Activated CD4-positive, alpha-beta T cell treated with anti-CD3 and anti-CD28 coated beads for 36 hours (primary cell): ENCODE measurements at places on chromosomes 2 and 18. TPM values are rescaled to one million over a fixed set of nuclear protein-coding genes. Genes with fewer than 3 reads are reported as not detected.

The IL1F10 gene
- total RNA-seq, result not detected

The SLC4A3 gene
- 0.16 TPM for total RNA-seq

The HOXD13 gene
- total RNA-seq, result not detected

The FECH gene
- 28.8 TPM for total RNA-seq

The OSBPL6 gene
- total RNA-seq, result 3.3 TPM

The KLHL41 gene
- not detected for total RNA-seq

- H3K4me3 ChIP-seq, result peak overlapping the region; percentile 90
- H3K36me3 ChIP-seq, result no peaks in the 10 kb centered on the region
- no peak for DNase-seq
Observed at GRCh38 chr2:233565685-233566140, 869 bp downstream of the USP40 start.

DNA sequence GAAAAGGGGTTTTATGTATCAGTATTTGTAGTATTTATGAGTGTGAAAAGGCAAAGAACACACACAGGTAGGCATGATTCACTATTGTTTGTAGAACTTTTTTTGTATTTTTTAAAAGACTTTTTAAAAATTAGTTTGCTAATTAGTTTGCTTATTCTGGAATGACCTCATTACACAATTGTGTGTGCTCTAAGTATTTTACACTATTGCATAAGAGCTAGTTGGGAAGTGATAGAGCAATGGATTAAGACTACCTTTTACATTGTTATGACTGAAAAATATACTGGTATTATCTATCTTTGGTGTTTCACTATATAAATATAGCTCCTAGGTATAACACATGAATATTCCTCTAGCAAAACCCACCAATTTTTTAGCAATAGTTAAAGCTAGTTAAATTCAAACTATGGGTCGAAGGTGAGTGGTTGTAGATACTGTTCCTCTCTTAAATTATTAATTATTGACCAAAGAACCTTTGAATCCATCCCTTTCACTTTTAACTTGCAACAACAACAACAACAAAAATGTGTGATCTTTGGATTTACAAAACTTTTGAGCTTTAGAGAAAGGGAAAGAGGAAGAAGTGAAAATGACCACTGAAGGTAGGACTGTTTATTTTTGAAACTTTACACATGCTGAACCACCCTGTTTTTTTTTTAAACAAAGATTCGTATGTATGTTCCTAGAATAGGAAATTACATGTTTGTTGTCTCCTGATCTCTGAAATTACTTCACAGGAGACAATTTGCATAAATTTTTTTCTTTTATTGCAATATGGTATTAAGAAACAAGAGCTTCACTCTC lies 18.7 kb downstream of the ITPRID2 start:
- no peaks in the 10 kb centered on the region for H3K27me3 ChIP-seq
- peaks cover 9% of the 10 kb centered on the region for H3K4me1 ChIP-seq
- no peak for DNase-seq
- no peak overlapping the region for H3K27ac ChIP-seq
- no peak overlapping the region for H3K4me3 ChIP-seq

DNA sequence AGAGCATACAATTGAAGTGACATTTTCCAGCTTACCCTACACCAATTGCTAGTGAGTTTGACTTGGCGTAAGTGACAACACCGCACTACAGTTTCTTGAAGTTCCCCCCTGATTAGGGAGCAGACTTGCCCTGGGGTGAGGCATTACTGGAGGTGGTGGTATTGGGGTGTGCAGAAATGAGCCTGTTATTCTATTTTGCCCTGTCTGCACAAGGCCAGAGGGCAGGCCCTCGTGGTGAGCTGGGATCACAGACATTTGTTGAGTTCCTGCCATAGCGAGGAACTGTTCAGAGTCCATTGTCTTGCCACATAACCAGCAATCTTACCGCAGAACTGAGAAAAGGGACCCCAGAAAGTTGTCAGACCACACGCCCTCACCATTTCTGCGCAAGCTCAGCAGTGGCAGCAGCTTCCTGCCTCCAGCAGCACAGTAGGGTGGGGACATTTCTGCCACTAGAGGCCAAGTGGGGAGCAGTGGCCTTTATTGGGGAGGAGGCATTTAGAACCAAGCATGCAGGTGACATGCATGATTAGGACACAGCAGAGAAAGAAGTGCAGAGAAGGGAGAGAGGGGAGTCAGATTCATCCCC lies 103.6 kb upstream of the BCL2L11 start:
- H3K36me3 ChIP-seq, result no peaks in the 10 kb centered on the region
- peaks cover 26% of the 10 kb centered on the region for H3K27me3 ChIP-seq
- no peak for DNase-seq
- H3K4me1 ChIP-seq, result peaks cover 2% of the 10 kb centered on the region

GRCh38 chr18:14085770-14086457 lies 46.3 kb downstream of the ZNF519 start:
- H3K4me1 ChIP-seq, result no peaks in the 10 kb centered on the region
- H3K4me3 ChIP-seq, result no peak overlapping the region
- no peak overlapping the region for H3K27ac ChIP-seq
- peaks cover 2% of the 10 kb centered on the region for H3K27me3 ChIP-seq

- peaks cover 72% of the 10 kb centered on the region for H3K4me1 ChIP-seq
- no peaks in the 10 kb centered on the region for H3K36me3 ChIP-seq
- DNase-seq, result peak; percentile 64
- H3K27me3 ChIP-seq, result no peaks in the 10 kb centered on the region
- H3K27ac ChIP-seq, result peak overlapping the region; percentile 76
Observed at GRCh38 chr2:29010946-29011345, 29.8 kb downstream of the TOGARAM2 start.

DNA sequence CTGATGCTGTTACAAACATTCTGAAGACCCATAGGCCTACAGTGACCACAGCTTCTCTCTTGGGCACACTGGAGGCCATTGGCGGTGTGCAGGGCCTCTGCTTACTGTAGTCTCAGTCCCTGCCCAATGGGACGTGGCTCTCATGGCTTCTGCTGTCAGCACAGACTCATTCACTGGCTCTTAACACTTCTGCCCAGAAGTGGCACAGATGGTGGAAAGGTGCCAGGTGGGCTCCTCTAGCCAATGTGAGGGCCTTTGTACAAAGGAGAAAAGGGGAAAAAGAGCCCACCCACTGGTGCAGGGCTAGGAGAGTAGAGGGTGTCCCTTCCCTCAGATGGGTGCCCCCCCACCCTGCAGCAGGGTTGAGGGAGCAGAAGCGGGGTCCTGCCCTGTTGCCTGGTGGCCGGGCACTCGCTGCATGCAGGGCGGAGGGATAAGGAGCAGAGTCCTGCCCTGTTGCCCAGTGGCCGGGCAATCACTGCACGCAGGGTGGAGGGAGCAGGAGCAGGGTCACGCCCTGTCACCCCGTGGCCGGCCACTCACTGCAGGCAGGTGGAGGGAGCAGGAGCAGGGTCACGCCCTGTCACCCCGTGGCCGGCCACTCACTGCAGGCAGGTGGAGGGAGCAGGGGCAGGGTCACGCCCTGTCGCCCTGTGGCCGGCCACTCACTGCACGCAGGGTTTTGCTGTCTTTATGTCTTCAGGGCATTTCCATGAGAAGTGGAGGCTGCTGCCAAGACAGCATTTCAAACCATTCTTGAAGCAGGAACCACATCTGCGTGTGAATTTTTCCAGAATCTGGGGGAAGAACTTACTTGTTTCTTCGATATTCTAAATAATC lies 20.0 kb downstream of the LRRFIP1 start:
- peaks cover 1% of the 10 kb centered on the region for H3K27me3 ChIP-seq
- H3K27ac ChIP-seq, result no peak overlapping the region
- H3K4me1 ChIP-seq, result no peaks in the 10 kb centered on the region

- H3K36me3 ChIP-seq, result peaks cover 2% of the 10 kb centered on the region
- no peak overlapping the region for H3K27ac ChIP-seq
- H3K4me3 ChIP-seq, result no peak overlapping the region
- H3K4me1 ChIP-seq, result peaks cover 67% of the 10 kb centered on the region
- no peak for DNase-seq
Observed at GRCh38 chr2:127637236-127637630, 8.7 kb upstream of the GPR17 start.

GRCh38 chr2:239148495-239149200 lies 252.2 kb downstream of the HDAC4 start:
- H3K27ac ChIP-seq, result no peak overlapping the region
- H3K36me3 ChIP-seq, result peaks cover 50% of the 10 kb centered on the region
- H3K4me3 ChIP-seq, result no peak overlapping the region
- no peaks in the 10 kb centered on the region for H3K27me3 ChIP-seq

DNA sequence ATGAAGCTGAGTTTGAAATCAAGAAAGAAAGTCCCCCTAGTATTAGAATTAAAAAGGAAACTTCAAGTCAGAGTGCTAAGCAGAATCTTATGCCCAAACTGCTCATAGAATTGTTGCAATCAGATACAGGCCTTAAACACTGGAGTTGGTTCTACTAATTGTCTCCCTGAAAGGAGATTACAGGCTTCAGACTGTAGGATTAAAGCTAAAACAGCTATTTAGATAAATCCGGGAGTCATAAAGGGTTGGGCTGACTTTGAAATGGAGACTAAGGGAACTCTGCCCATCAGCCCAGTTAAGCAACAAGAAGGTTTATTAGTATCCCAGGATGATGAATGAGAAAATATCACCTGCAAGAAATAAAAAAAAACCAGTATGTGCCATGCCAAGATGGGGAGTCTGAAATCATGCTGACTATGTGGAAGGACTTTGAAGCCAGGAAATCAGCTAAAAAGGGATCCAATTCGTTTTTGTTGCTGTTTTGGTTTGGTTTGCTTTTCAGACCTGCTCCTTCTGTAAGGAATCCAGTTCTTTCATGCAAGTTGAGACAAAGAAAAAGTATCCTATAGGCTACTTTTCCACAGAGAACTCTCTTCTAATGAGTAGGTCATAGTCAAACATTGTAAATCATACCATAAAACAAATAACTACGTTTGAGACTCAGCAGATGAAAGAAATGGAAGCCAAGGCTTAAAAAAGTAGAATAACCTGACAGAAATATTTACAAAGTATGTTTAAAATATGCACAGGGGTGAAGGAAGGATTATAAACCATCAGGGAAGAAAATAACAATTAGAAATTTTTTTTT lies 37.6 kb upstream of the MSTN start:
- H3K4me3 ChIP-seq, result no peak overlapping the region
- H3K4me1 ChIP-seq, result no peaks in the 10 kb centered on the region
- no peaks in the 10 kb centered on the region for H3K36me3 ChIP-seq
- no peak overlapping the region for H3K27ac ChIP-seq

DNA sequence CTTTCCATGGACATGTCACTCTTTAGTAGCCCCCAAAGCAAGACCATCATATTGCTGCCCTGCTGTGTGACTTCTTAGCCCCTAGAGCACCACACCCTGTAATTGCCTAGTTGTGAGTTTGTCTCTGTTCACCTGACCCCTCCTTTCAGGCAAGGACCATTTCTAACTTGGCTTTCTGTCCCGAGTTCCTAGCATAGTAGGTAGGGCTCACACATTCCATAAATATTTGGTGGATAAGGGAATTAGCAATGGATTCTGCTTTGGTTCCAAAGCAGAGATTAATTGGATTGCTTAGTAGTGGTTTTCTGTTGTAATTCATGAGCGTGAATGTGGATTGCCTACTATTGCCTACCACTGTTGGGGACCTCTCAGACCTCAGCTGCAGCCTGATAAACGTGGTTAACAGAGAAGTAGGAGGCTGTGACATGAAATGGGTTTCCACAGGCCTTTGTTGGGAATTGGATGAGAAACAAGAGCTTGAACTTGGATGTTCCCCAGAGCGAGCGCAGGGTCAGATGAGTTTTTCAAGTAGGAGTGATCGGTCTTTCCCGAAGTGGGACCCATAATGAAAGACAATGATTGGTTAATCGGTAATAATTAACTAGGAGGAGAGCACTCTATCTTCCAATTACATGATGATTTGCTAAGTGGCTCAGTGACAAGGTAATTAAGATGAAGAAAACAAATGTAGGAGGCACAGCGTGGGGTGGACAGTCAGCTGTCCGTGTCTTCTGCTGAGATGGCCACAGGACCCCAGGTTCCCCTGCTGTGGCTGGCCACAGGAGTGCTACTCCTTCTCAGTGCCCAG lies 13.4 kb upstream of the UGT1A1 start:
- peaks cover 22% of the 10 kb centered on the region for H3K27me3 ChIP-seq
- no peaks in the 10 kb centered on the region for H3K36me3 ChIP-seq
- no peak for DNase-seq
- H3K4me1 ChIP-seq, result no peaks in the 10 kb centered on the region
- H3K4me3 ChIP-seq, result no peak overlapping the region

DNA sequence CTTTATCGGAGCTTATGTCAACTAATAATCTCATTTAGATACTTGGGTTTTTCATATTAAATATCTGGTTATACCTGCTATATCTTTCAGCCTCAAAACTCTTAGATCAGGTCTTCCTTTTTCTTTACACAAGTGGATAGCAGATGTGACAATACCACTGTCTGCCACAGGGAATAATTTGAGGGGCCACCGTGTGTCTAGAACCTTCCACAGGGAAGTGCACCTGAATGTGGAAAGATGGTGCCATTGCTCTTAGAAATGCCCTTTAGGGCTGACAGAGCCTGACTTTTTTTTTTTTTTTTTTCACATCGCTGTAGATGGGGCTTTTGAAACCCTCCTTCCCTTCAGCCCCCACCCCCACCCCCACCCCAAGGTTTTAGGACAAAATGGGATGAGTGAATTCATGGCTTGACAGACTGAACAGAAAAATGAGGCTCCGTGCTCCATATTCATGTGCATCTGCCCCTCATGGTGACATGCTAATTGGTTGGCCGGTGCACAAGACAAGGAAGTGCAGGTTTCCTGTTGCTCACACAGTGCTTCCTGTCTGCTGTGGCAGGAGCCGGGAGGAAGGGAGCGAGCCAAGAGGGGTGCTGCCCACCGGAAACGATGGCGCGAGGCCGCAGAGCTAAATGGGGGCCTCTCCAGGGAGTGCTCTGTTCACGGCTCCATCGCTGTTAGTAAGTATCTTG lies 246.0 kb downstream of the LDLRAD4 start:
- H3K27ac ChIP-seq, result peak overlapping the region; percentile 92
- H3K4me3 ChIP-seq, result peak overlapping the region; percentile 83
- peaks cover 28% of the 10 kb centered on the region for H3K36me3 ChIP-seq

- DNase-seq, result no peak
- H3K4me1 ChIP-seq, result peaks cover 37% of the 10 kb centered on the region
- H3K4me3 ChIP-seq, result no peak overlapping the region
- no peaks in the 10 kb centered on the region for H3K27me3 ChIP-seq
- no peaks in the 10 kb centered on the region for H3K36me3 ChIP-seq
Observed at GRCh38 chr18:48855422-48856377, 95.1 kb downstream of the SMAD7 start.

DNA sequence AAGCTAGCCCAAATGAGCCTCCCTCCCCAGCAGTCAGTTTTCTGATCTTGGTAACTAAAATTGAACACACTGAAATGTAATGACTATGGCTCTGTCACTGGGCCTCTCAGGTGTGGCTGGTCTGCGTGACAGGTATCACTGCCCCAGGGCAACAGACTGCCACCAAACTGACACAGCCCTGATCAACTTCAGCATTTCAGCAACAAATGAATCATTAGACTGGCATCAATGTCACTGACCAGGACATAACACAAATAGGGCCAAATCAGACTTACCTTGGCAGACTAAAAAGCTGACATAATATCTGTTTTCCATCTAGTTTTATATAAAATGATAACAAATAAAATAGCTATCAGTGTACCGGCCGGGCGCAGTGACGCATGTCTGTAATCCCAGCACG lies 290.8 kb upstream of the CHAC2 start:
- H3K36me3 ChIP-seq, result no peaks in the 10 kb centered on the region
- H3K4me1 ChIP-seq, result no peaks in the 10 kb centered on the region
- no peaks in the 10 kb centered on the region for H3K27me3 ChIP-seq
- H3K27ac ChIP-seq, result no peak overlapping the region

- peaks cover under 1% of the 10 kb centered on the region for H3K4me1 ChIP-seq
- no peak overlapping the region for H3K4me3 ChIP-seq
- no peak for DNase-seq
- H3K27ac ChIP-seq, result no peak overlapping the region
- no peaks in the 10 kb centered on the region for H3K36me3 ChIP-seq
Observed at GRCh38 chr2:70670626-70671025, 97.4 kb downstream of the ADD2 start.
